Effector memory CD4-positive, alpha-beta T cell (primary cell): ENCODE measurements at places on chromosomes 4 and X.

GRCh38 chrX:131675596-131676194, 131.8 kb downstream of the OR13H1 start:
- DNase-seq: no peak

GRCh38 chrX:40459571-40460158, 121.1 kb upstream of the ATP6AP2 start:
- no peak for DNase-seq

GRCh38 chr4:186248643-186249042, 17.3 kb upstream of the F11 start:
- DNase-seq: no peak

GRCh38 chrX:34624416-34624815, 32.7 kb downstream of the TMEM47 start:
- DNase-seq: no peak

DNA sequence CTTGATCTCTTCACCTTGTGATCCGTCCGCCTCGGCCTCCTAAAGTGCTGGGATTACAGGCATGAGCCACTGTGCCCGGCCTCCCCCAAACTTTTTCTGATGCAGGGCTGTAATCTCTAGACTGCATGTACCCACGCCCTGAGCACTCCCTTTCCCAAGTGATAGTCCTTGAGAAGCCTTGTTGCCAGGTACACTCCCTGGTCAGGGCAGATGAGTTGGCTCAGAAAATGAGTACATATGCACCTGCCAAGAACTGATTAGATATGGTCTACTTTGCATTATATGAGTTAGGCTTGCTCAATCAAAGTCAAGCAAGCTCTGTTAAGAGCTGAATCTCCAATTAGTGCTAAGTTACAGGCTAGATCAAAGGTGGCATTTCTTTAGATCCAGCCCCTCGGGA, 20.3 kb downstream of the APOO start:
- no peak for DNase-seq

DNA sequence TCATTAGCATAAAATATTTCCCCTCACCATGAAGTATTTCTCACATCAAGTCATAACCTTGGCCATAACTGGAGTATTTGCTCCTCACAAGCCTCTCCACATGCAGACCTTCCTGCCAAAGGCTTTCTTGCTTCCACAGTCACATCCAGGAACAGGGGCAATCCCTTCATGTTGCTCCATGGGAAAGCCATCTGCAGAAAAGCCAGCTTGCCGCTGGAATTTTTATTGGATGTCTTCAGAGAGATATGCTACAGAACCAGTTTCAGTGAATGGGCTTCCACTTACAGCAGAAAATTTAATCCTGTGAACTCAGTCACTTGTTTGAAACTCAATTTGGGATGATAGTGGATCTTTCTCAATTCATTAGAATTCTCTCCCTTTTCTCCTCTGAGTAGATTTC, 3.2 kb upstream of the CDKN2AIP start:
- no peak for DNase-seq

DNA sequence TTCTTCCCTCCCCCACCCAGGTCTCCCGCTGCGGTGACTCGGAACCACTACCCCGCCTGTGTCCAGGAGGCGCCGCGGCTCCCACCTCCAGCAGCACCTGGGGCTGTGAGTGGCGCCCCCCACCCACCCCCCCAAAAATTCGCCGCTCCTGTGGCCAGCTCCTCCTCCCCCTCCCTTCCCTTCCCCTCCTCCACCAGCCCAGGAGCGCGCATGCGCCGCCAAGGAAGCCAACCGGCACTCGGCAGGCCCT, 278 bp downstream of the CLOCK start:
- DNase-seq: no peak

DNA sequence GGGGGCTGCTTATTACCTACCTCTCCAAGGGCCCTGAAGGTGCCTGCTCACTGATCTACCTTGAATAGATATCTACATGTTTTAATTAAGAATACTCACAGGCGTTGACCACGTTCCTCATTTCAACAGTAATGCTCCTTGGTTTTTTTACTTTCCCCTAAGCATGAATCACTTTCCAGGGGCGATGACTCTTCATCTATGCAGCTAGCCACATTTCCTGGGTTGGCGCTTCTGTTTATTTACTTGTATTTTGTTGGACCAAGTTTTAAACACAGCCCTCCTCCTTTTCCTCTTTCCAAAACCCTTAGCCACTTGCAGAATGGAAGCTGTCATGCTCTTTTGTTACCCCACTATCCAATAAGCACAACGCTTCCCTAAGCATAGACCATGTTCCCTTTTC, 50.8 kb downstream of the CBLL2 start:
- no peak for DNase-seq

DNA sequence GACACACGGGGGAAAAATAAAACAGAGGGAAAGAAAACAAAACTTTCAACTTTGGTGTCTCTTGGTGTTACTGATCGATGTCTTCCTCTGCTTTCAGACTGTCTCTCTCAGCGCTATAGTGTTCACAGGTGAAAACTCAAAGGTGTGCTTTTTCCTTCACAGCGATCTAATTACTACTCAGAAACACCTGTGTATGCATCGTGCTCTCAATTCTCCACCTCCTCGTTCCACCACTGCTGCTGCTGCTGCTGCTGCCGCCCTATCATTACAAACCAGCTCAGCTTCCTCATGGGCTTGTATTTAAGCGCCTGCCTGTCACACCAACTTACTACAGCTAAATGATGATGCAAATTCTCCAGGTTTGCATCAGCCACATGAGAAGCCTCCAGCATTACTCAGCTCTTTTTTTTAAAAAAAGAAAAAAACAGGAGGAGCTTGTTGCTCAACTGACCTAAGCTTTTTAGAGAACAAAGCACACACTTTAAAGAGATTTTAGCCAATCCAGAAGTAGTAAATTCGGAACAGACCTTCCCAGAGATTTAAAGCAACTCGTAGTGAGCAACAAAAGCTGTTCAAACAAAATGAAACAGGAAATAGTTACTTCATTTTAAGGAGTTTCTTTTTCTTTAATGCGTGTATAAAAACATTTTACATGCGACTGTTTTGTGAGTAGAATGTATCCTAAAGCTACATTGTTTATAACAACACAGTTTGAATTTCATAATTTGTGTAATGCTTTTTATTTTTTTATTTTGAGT, at the start of gene SLC7A11:
Gene SLC7A11, minus strand, starts transcription at position 274 of the 758 bp plus-strand sequence. CDS start 280 bp downstream, outside the sequence.
- no peak for DNase-seq

DNA sequence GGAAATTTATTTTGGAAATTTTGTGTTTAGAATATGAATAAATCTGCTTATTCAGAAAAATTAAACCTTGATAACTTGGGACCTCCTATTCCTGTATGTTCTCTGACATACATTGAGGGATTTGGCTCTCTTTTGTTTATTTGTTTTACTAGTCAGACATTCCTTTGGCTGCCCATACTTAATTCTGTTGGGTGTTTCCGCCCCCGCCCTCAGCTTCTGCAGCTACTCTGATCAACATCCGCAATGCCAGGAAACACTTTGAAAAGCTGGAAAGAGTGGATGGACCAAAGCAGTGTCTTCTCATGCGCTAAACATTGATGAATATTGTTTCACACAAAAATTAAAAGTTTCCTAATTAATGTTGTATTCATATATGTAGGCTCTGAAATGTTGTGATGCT, 40.5 kb downstream of the RRAGB start:
- DNase-seq: no peak
